ENCODE measurements at places on chromosomes 3 and 15.

DNA sequence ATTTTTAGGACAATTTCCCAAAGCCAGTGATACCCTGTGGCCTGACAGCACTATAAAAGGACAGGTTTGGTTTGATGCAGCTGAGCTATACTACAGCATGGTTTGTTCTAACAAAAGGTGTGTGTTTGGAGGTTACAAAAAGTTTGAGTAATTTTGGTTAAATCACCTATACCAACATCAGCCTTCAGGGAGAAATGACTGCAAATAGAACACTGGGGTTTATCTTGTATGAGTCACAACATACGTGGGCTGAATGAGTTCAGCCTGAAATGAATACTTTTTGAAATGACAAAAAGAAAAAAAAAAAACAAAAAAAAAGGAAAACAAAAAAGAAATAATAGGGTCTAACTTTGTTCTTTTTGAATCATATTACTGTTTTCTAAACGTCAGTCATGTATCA, 345.7 kb downstream of the CNTN3 start:
- DNase-seq: no peak

DNA sequence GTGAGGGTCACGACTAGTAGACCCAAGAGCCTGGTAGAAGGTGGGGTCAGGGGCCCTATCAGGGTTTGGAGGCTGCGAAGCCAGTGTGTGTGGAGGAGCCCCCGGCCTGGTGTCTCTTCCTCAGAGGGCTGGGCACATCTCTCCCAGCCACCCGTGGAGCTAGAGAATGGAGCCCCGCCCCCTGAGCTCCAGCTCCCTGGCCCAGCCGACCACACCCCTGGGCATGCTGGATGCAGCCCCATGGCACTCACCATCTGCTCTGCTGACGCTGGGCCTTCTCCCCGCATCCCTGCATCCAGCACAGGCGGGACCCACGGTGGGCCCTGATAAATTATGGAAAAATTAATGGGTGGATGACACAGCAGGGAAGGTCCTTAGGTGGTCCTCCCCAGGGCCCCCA, 17.5 kb downstream of the ANKRD63 start:
- DNase-seq: no peak

DNA sequence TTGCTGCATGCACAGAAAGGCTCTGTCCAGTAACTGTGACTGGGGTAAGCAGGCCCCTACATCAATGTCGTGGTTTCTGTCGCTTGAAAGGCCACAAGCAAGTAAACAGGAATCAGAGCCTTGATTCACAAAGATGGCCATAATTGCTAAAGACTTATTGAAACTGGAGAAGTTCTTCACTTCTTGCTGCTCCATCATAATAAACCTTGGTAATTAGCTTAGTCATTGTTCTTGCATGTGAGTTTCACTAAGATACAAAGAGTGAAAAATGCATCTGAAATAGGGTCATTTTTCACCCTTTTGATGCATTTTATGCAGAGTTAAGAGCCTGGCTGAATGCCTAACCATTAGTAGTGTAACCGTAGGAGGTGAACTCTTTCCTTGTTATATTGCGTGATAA, 3.2 kb downstream of the SEMA6D start:
- DNase-seq: no peak

DNA sequence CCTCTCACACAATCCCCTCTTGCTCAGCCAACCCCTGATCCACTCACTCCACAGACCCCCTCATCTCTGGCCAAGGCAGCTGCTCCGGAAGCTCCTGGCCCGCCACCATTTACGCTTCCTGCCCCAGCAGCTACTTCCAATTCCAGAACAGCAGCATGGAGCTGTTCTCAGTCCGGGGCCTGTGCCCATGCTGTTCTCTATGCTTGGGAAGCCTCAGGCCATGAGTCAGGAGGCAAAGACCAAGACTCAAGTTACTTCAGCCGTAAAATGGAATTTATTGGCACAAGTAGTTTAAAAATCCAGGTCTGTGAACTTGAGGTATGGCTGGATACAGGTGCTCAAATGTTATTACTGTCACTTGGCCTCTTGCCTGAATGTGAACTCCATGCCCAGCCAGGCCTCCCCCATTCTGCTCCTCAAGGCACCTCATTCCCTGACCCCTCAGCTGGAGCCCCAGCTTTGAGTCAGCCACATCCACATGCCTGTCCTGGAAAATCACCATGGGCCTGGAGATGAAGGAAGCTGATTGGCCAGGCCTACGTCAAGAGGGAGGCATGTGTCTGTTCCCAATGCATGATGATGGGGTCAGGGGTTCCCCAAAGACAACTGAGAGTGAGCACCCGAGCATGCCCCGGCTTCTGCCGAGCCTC, 31.4 kb upstream of the CACNA2D2 start:
- no peak for DNase-seq

DNA sequence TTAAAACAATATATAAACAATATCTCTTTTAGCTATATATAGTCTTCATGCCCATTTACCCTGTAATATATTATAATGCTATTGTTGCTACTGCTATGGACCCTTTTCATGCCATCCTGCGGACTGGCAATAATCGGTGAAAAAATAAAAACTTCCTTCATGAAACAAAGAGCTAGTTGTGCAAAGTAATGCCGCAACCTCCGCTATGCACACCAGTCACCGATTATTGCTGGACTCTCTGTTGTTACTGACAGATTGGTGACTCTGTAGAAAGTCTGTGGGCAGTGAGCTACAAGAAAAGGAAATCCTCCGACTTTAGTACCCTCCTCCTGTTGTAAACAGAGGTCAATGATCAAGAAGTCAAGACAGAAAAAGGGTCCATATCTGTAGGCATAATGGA, 17.9 kb upstream of the ICE2 start:
- DNase-seq: no peak

GRCh38 chr3:172799246-172799645, 48.7 kb downstream of the ECT2 start:
- no peak for DNase-seq

DNA sequence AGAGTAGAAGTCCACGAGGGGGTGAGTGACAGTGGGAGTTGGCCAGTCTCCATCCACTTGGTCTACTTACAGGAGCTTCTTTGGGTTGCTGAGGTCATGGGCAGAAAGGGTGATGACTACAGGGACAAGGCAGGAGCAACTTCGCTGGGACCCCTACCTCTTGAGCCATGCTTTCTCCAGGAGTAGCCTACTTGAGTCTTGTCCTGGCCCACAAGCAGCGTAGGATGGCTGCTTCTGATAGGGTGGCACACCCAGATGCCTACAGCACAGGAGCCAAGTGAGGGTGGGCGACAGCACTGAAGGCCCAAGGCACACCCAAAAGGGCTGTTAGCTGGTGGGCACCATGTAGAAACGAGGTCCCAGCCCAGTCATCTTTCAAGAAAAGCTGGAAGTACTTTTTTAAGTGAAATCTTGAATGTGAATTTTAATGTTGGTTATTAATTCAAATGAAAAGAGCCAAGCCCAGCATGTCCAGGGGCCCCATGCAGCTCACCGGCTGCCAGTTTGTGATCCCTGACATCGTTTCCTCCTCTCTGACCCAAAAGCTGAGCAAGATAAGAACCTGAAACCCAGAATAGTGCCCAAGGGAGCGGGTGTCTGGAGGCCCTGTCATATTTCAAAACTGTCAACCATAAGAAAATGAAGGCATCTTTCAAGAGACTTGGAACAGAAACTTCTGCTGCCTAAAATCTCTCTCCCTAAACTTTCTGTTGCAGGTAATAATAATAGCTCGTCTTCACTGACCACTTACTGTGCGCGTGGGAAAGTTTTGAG, 2.2 kb upstream of the CPEB1 start:
- DNase-seq: no peak

- no peak for DNase-seq
These were observed 64.3 kb downstream of the FNDC3B start for GRCh38 chr3:172103724-172104123.

GRCh38 chr3:14921811-14922705, 25.3 kb upstream of the NR2C2 start:
- no peak for DNase-seq

DNA sequence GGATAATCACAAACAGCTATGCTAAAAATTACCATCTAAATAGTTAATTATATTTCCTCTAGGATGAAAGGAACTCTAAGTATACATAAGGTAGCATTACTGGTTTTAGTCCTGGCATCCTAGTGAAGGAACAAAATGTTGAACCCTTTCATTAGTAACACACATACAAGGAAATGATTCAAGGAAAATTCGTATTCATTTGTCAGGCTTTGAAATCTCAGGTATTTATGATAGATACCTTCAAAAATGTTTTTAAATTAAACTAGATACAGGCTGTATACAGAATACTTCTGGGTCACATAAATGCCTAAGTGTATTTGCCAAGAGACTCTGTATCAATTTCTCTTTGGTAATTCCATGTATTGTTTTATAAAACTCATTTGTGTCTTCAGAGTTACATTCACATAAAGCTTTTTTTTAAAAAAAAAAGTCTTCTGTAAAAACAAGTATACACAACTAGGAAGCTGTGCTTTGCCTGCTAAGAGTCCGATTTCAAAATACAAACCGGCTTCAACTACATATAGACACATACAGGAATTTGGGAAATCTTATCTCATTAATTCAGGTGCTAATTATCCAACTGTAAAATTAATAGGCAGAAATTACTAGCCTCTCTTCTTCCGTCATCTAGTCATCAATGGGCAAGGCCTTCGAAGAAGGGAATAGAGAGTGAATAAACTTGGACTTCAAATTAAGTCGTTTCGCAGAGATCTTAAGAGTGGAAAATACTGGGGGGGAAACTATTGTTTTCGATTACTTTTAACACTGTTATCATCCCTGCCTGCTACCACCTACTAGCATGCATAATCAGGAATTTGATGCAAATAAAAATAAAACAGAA, 1.3 kb downstream of the SECISBP2L start:
- no peak for DNase-seq

DNA sequence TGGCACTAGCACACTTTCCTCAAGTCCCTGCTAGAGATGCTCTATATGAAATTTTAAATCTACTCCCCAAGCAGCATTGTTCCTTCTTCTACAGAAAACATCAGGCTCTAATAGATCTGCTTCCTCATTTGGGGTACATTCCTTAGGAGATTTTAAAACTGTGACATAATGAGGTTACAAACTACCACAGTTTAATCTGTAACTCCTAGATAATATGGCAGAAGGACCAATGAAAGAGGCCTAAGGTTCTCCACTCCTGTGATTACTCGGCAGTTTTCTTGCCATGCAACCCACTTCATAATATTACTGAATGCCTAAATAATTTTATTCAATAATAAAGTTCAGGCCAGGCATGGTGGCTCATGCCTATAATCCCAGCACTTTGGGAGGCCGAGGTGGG, 16.1 kb downstream of the ZNF106 start:
- DNase-seq: no peak

DNA sequence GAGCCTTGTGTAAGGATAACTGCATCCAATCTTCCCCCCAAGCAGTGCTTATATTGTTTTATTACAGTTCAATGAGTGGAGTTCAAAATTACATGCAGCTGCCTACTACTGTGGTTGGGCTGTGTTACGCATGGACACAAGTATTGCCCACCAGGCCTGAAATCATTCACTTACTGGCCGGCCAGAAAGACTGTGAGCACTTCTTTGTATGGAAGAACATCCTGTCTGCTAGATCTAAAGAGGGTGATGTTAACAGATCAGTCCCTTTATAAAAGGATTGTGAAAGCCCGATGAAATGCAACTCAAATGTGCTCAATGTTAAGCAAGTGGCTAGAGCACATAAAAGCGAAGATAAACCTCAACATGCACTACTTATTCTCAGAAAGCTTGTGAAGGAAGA, 132.5 kb downstream of the FOXP1 start:
- DNase-seq: no peak

GRCh38 chr15:69853544-69853951, 244.2 kb downstream of the TLE3 start:
- no peak for DNase-seq

GRCh38 chr15:39177561-39177960, 403.3 kb upstream of the THBS1 start:
- no peak for DNase-seq

DNA sequence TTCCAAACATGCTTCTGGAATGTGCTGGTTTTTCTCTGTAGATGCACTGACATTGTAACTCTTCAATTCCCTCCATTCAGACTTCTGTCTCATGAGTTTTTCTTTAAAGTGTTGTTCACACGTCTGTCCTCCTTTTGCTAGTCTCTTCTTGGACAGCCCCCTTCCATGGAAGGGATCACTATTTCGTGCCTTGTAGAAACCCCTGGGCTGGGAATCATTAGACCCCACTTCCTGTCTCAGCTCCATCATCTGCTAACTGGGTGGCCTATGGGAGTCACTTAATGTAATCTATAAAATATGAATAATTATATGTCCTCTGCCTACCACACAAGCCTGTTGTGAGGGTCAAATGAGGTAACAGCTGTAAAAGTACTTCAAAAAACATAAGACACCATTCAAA, 110.6 kb downstream of the THSD4 start:
- DNase-seq: no peak

DNA sequence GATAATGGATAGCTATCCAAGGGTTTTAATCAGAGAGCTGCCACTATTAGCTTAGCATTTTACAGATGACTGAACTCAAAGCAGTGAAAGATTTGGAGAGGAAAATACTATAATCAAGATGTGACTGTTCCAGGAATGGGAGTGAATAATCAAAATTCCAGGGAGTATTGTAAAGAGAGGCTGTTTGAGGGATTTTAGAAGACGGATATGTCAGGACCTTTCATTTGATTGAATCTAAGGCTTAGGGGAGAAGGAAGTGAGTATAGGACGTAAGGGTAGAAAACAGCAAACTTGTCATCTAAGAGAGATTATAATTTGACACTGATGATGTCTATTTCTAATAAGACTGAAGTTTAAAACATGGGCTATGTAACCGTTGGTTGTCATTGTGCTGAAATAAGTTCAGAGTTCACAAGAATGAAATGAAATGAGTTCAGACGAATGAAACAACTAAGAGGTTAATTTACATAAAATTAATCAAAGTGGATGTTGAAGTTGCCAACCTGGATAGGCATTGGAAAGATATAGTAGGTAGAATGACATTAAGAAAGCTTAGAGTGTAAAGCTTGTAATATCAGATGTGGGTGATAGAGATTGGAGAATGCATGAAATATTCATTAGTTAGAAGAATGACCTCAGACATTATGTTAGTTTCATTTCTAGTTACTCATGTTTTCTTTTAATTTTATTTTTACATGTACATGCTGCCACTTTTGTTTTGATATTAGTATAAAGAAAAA, 842.8 kb downstream of the SI start:
- DNase-seq: no peak

GRCh38 chr15:95987886-95988573, 342.5 kb upstream of the NR2F2 start:
- DNase-seq: no peak

DNA sequence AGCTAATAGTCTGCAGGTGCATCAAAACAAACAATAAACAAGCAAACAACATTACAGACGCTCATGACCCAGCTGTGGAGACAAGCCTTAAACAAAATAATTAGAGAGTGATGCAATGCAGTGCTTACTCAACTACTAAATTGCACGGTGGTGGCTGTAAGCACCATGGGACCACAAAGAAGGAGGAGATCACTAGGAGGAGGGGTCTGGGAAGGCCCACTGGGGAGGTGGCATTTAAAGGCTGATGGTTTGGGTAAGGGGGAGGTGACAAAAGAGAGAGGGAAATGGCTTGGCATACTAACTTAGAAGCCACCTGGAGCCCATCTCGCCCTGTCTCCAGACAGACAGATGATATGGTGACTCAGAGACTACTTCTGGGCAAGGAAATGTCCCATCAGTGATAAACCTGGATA, 516.7 kb downstream of the FOXP1 start:
- DNase-seq: no peak

GRCh38 chr3:56119575-56120349, 348.5 kb downstream of the ERC2 start:
- no peak for DNase-seq

GRCh38 chr3:140762746-140763145, 84.9 kb downstream of the TRIM42 start:
- DNase-seq: no peak

GRCh38 chr3:152778022-152778421, 56.9 kb upstream of the P2RY1 start:
- DNase-seq: no peak
